ENCODE measurements at places on chromosomes 16 and 17. TPM values are rescaled to one million over a fixed set of nuclear protein-coding genes. Genes with fewer than 3 reads are reported as not detected.

The SKAP1 gene
- 190 TPM for total RNA-seq

The SDK2 gene
- total RNA-seq: 0.90 TPM

The TMC7 gene
- total RNA-seq: not detected

DNA sequence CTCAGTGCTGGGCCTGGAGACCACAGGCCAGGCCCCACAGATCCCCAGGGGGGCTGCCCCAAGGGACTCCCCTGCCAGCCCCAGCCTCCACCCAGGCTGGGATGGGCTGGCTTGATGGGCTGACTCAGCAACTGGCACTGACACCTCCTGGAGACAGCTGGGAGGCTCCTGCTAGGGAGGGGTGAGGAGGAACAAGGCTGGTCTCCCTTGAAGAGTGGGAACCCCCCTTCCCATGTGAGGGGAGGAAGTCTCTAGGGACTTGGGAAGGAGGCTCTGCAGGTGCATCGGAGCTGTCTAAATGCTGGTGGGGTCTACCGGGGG lies 10.4 kb downstream of the NHERF1 start:
- DNase-seq: peak; percentile 59
- H3K27ac ChIP-seq: peak overlapping the region; percentile 15
- H3K4me1 ChIP-seq: peaks cover 99% of the 10 kb centered on the region
- peaks cover 30% of the 10 kb centered on the region for H3K36me3 ChIP-seq

DNA sequence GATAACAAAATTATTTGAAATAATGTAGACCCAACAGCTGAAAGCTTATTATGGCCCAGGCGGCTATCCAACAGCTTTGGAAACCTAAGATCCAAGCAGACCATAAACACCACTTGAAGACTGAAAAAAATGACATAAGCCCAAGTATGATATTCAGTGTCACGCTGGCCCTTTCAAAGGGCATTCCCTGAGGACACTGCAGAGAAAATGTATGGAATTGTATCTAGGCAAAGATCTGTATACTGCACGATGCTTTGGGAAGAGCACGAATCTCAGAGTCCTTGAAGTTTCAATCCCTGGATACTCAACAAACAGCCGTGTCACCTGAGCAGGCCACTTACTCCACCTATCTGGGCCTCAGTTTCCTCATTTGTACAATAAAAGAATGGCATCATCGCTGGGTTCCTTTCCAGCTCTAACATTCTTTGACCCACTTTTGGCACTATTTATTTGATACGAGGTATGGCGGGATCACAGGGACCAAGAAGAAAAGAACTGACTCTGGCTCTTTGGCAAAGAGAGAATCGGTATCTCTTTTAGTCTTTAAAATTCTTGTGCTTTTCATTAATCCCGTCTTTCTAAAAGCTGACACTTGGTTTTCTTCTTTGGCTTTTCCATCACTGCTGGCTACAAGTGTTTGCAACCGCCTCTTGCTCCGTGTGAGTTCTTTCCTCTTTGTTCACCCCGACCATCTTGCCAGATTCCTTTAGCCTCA lies 1.2 kb downstream of the STAT5B start:
- H3K4me3 ChIP-seq: peak overlapping the region; percentile 71
- no peaks in the 10 kb centered on the region for H3K27me3 ChIP-seq
- peak overlapping the region; percentile 52 for H3K27ac ChIP-seq
- peaks cover 19% of the 10 kb centered on the region for H3K4me1 ChIP-seq

- H3K27me3 ChIP-seq: no peaks in the 10 kb centered on the region
- H3K27ac ChIP-seq: no peak overlapping the region
- peaks cover 15% of the 10 kb centered on the region for H3K36me3 ChIP-seq
- no peak for DNase-seq
These were observed 76.6 kb downstream of the MAP2K4 start for GRCh38 chr17:12097326-12097725.

DNA sequence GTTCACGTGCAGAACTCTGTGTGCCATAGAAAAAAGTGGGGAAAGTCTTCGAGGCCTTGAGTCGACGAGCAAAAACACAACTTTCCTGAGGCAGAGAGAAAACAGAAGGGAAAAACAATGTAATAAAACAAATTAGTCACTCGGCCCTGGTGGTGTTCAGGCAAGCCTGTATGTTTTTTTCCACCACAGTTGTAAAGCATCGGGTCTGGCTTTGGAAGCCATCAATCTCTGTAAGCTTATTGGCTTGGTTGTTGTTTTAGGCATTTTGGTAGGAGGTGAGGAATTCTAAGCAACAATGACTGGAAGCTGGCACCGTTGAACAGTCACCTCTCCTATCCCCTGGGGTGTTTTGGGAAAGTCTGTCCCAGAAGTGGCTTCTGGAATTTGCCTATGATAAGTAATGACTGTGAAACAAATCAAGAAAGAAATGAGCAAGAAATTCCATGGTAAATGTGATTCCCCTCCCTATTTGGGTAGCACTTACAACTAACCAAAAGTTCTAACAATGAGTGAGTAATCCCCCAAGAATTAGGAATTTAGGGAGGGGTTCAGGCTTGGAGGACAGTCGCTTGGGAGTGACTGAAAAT lies 2.8 kb downstream of the CDH13 start:
- no peaks in the 10 kb centered on the region for H3K36me3 ChIP-seq
- no peak overlapping the region for H3K27ac ChIP-seq
- H3K4me3 ChIP-seq: no peak overlapping the region

DNA sequence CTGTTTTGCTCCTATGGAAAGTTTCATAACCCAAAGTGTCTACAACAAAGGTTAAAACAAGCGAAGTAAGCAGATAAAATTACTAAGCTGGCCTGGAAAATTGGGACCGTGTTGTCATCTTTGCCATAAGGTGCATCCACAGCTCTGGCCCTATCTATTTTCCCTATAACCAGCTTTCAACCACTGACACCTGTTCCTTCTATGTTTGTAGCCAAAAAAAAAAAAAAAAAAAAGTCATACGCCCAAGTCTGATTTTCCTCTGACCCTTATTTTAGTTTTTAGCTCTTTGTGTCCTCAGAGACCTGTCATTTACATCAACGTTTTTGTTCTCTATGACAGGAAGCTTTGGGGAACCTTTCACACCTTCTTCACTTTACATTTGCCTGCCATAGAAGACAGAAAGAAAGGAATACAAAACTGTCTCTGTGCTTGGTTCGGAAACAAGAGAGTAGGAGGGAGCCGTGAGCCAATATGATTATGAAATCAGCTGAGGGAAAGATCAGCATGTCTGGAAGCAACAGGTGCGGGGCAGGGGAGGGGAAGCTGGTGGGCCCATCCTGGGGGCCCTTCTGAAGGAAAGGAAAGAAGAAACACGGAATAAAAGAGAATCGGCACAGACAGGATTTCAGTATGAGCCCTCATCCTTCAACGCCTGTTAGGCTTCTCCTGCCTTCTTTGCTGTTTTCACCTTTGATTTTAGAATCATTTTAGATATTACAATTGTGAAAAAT lies 8.5 kb downstream of the HS3ST3A1 start:
- no peak overlapping the region for H3K4me3 ChIP-seq
- no peak overlapping the region for H3K27ac ChIP-seq
- H3K4me1 ChIP-seq: no peaks in the 10 kb centered on the region
- no peaks in the 10 kb centered on the region for H3K36me3 ChIP-seq
- no peaks in the 10 kb centered on the region for H3K27me3 ChIP-seq
- DNase-seq: no peak

GRCh38 chr16:82024316-82024715 lies 10.7 kb upstream of the HSD17B2 start:
- DNase-seq: no peak
- no peak overlapping the region for H3K4me3 ChIP-seq
- no peak overlapping the region for H3K27ac ChIP-seq
- H3K27me3 ChIP-seq: peaks cover 3% of the 10 kb centered on the region
- no peaks in the 10 kb centered on the region for H3K36me3 ChIP-seq

- DNase-seq: no peak
- no peak overlapping the region for H3K4me3 ChIP-seq
- no peaks in the 10 kb centered on the region for H3K36me3 ChIP-seq
- H3K27ac ChIP-seq: no peak overlapping the region
- H3K4me1 ChIP-seq: no peaks in the 10 kb centered on the region
- no peaks in the 10 kb centered on the region for H3K27me3 ChIP-seq
These were observed 11.4 kb downstream of the TAX1BP3 start for GRCh38 chr17:3656755-3657587.

Measured in natural killer cell (primary cell).